H1 (cell line): ENCODE measurements at places on chromosomes 16 and 17. TPM values are rescaled to one million over a fixed set of nuclear protein-coding genes. Genes with fewer than 3 reads are reported as not detected.

Gene RNF166
- 28.7 and 31.2 TPM in 2 replicates for total RNA-seq

Gene ITGB3
- 0.09 TPM in 1 of 2 replicates, not detected in the other for total RNA-seq

Gene CES5A
- total RNA-seq: not detected in 2 replicates

Gene SHISA6
- total RNA-seq: 2.7 and 2.9 TPM in 2 replicates

Gene C1QTNF8
- total RNA-seq: not detected in 2 replicates

Gene MRPS23
- 60.4 and 73.4 TPM in 2 replicates for total RNA-seq

Gene CRISPLD2
- 5.1 and 6.4 TPM in 2 replicates for total RNA-seq

Gene PABPN1L
- not detected in 2 replicates for total RNA-seq

Gene SLC47A1
- 1.5 and 2.2 TPM in 2 replicates for total RNA-seq

Gene ST6GALNAC1
- total RNA-seq: not detected in 2 replicates

Gene FSCN2
- 0.30 TPM in 1 of 2 replicates, not detected in the other for total RNA-seq

Gene CD300LG
- not detected in 2 replicates for total RNA-seq

Gene SOX15
- total RNA-seq: 14.3 and 15.2 TPM in 2 replicates

Gene KRTAP2-2
- total RNA-seq: not detected in 2 replicates

Gene HBA1
- 1.1 and 2.3 TPM in 2 replicates for total RNA-seq

Gene PNPO
- 7.0 and 8.8 TPM in 2 replicates for total RNA-seq

Gene CCL7
- not detected in 2 replicates for total RNA-seq

Gene SRL
- total RNA-seq: 0.08 TPM in 1 of 2 replicates, not detected in the other

Gene PRCD
- total RNA-seq: 1.4 and 2.1 TPM in 2 replicates

Gene SOST
- total RNA-seq: not detected in 2 replicates

Gene CIITA
- 0.06 and 0.07 TPM in 2 replicates for total RNA-seq

Gene C17orf50
- not detected in 2 replicates for total RNA-seq

Gene RASD1
- 1.8 and 2.6 TPM in 2 replicates for total RNA-seq

Gene TNP2
- not detected in 2 replicates for total RNA-seq

Gene LYRM9
- total RNA-seq: 2.1 and 4.3 TPM in 2 replicates

Gene JMJD6
- 18.6 and 22.2 TPM in 2 replicates for total RNA-seq

Gene SCN4A
- total RNA-seq: 6.6 and 8.5 TPM in 2 replicates

Gene EFCAB13
- 1.3 and 2.0 TPM in 2 replicates for total RNA-seq

Gene DPEP3
- total RNA-seq: 9.9 and 10.6 TPM in 2 replicates

Gene PIK3R5
- 4.3 and 4.5 TPM in 2 replicates for total RNA-seq

Gene MEFV
- not detected in 2 replicates for total RNA-seq

Gene ABHD15
- 1.6 and 1.7 TPM in 2 replicates for total RNA-seq

Gene FOXC2
- 0.09 and 0.11 TPM in 2 replicates for total RNA-seq

Gene OTOP3
- total RNA-seq: not detected in 2 replicates

Gene RNF157
- 13.4 and 14.9 TPM in 2 replicates for total RNA-seq

Gene KAT8
- 61.6 and 68.7 TPM in 2 replicates for total RNA-seq

Gene SNRNP25
- total RNA-seq: 49.6 and 58.4 TPM in 2 replicates

Gene PYY
- 0.42 and 0.93 TPM in 2 replicates for total RNA-seq

Gene DBF4B
- 26.9 and 29.1 TPM in 2 replicates for total RNA-seq

Gene ABCC3
- 0.37 and 0.71 TPM in 2 replicates for total RNA-seq

Gene PAQR4
- 28.2 and 28.8 TPM in 2 replicates for total RNA-seq

Gene MAPK7
- total RNA-seq: 28.1 and 33.8 TPM in 2 replicates

Gene NGFR
- 8.1 TPM in 2 replicates for total RNA-seq

Gene C17orf78
- not detected in 2 replicates for total RNA-seq

Gene TXNDC17
- total RNA-seq: 182 and 192 TPM in 2 replicates

Gene RHBDL3
- total RNA-seq: 11.8 and 12.2 TPM in 2 replicates

Gene SNAI3
- 8.5 and 8.7 TPM in 2 replicates for total RNA-seq

Gene SULT1A3
- 10.9 and 13.8 TPM in 2 replicates for total RNA-seq

Gene CA10
- 0.63 and 0.96 TPM in 2 replicates for total RNA-seq

Gene KRTAP17-1
- total RNA-seq: not detected in 2 replicates

Gene CACNA1G
- 4.8 and 4.9 TPM in 2 replicates for total RNA-seq

Gene TRIM25
- total RNA-seq: 37.3 and 38.9 TPM in 2 replicates

Gene OTOP2
- not detected in 2 replicates for total RNA-seq

Gene ITGAD
- total RNA-seq: not detected in 2 replicates
